AG09319 (cell line): ENCODE measurements at places on chromosomes 11 and 22.

GRCh38 chr11:11022125-11022730 lies 164.4 kb upstream of the ZBED5 start:
- no peak for DNase-seq

DNA sequence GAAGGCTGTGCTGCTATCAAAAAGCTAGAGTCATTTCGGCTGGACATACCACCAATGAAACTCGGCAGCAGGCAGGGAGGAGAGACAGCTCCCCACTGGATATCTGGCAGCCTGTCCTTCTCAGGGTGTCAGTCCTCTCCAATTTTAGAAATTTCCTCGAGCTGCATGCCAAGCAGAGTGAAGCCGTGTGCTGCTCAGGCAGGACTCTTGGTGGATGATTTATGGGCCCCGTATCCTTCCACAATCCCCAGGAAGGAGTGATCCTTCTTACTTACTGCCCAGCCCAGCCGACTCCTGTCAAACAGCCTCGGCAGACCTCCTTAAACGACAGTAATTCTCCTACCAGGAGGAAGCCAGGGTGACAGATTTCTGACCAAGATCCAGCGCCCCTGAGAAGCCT lies 410.4 kb downstream of the TENM4 start:
- DNase-seq: no peak

- DNase-seq: no peak
Measured at GRCh38 chr11:3914805-3915204, 59.3 kb downstream of the STIM1 start.

GRCh38 chr11:5283086-5283485 lies 13.3 kb upstream of the HBE1 start:
- DNase-seq: no peak

DNA sequence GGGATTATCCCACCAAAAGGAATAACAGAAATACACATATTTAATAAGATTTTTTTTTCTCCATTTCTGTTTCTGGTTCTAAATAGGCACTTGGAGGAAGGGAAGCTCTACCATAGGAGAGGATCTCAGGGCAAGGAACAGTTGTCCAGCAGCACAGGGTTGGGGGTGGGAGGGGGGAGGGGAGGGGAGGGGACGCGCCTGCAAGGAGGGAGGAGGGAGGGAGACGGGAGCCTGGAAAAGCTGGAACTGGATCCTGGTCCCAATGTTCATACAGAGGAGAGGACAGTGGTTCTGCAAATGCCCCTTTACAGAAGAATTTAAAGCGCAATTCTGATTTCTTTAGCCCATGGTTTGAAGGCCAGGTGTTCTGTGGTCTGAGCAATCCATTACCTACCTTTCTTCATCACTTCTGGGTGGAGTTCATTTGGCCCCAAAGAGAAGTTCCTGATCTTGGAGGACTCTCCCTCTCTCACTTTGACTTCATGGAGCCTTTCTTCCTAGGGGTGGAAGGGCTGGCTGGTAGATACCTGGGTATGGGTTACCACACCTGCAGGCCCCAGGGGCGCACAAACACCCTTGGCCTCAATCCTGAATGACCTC lies 348.9 kb upstream of the NCAM1 start:
- no peak for DNase-seq

DNA sequence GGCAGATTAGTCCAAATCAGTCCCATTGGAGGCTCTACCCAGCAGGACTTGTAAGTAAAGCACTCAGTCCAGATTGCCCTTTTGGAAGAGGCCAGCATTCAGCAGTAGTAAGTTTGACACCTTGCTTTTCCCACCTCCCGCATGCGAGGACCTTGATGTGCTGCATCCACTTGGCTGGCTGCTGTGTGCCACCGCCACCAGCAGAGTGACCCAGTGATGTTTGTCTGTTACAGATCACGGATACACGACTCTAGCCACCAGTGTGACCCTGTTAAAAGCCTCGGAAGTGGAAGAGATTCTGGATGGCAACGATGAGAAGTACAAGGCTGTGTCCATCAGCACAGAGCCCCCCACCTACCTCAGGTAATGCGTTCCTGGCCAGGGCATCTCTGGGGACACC lies 6.6 kb downstream of the SMARCB1 start:
- no peak for DNase-seq

DNA sequence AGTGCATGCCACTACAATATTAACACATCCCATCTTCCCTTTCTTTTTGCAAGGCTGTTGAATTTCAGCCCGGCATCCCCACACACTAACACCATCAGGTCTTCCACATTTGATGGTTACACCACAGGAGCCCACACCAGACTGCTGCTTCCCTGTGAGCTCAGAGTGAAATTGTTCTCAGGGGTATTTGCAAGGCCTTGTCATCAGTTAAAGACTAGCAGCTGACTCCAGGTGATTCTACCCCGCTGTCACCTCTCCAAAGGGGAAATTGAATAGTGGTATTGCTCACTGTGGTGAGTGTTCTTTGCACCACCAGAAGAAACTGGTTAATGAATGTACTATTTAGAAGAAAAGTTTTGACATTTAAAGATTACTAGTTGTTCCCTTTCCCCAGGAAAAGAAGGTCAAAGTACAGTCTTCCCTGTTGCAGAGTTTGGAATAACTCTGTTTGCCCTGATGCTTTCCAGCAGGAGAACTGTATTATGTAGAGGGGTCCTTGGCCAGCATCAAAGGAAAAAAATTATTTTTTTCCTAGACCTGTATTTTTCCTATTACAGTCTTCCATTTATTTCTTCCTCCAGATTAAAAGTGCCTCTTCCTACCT lies 41.9 kb downstream of the BID start:
- DNase-seq: no peak

- no peak for DNase-seq
Measured at GRCh38 chr11:116037861-116038260, 533.6 kb upstream of the CADM1 start.

GRCh38 chr22:30087611-30088010 lies 7.3 kb downstream of the HORMAD2 start:
- DNase-seq: no peak

- DNase-seq: no peak
Measured at GRCh38 chr11:58003591-58003990, 20.1 kb upstream of the OR9Q1 start.

GRCh38 chr11:32819187-32819586 lies 10.5 kb upstream of the PRRG4 start:
- no peak for DNase-seq

DNA sequence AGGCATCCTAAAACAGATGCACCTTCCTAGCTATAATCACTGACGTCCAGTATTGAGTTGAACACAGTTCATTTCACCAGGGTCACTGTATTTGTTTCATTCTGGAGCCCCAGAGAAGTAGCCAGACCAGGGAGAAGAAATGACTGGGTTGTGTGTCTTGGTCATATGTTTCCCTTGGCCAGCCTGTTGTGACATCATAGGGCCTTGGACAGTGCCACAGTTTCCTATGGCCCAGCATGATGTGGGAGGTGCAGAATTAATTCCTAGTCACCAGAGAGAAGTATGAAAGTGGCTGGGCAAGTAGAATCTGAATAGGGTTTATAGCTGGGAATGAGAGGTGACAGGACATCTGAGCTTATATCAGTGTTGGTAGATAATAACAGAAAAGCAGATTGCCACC lies 84.0 kb upstream of the ZBED5 start:
- no peak for DNase-seq

DNA sequence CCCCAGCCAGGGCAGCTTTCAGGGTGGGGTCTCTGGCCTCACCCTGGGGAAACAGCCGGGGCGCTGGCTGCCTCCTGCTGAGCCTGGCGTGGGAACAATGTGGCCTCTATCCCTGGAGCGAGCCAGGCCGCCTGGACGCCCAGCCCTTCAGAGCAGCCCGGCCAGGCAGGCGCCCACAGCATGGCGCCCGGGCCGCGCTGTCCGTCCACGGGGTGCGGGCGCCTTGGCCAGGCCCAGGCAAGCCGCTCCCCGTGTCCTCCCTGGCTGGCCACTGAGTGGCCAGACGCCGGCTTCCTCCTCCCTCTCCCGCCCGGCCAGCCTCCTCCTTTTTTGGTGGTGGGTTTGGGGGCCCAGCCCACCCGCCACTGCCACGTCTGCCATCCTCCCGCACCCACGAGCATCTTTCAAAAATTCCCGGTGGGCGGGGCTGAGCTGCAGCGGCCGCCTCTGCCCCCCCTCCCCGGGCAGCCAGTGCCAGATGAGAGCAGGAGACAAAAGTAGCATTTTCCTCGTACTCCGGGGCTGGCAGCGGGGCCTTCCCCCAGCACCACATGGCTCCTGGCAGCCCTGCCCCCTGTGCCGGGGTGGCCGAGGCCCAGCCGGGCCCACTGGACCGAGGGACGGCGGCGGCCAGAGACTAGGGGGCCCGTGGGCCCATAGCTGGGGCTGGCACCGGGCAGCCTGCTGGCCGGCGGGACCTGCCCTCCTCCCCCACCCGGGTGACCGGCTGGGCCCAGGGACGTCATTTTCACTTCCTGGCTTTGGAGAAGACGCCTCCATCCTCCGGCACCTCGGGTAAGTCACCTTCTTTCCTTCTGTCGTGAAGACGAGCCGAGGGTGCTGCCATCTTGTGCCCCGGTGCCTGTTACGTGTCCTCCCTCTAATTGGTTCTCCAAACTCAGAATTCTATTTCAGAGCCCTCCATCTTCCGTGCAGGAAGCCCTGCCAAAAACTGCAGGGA lies 70.2 kb upstream of the PPARA start:
- DNase-seq: peak; percentile 91

DNA sequence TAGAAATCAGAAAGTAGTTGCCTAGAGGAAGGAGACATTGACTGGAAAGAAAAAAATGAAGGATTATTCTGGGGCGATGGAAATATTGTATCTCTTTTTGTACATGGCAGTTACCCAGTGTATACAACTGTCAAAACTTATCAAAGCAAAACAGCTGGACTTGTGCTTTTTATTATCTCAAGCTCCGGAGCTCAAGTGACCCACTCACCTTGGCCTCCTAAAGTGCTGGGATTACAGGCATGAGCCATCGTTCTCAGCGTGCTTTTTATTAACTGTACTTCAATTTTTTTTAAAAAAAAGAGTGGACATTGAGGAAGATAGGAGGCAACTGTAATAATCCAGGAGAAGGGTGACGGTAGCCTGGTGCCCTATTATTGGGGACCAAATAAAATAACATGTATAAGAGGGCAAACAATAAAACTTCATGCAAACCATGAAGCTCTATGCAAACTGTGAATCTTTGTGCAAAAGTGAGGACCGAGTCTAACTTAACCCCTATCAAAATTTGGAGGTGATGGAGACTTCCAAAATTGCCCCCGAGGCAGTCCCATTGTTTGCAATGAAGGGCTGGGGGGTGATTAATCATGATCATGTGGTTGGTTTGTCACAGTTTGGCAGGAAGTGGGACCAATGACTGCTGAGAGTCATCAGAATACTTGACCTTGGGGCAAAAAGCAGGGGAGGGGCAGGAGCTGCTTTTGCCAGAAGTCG lies 23.5 kb downstream of the FZD4 start:
- DNase-seq: no peak

DNA sequence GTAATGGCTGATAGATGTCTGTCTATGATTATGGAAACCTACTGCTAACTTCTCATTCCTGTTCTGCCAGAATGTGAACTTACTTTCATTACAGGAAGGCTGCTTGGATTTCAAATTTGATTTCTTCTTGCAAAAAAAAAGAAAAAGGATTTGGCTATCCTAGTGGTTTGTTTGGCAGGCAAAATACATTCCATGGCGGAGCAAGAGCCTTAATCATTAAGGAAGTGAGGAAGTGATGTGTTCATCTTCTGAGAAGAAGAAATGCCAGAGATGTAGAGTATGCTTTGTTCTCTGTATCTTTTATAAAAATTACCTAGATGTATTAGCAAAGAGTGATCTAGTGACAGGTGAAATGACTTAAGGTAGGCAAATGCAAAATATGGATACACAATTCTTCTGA lies 356.3 kb downstream of the SOX6 start:
- peak; percentile 7 for DNase-seq

DNA sequence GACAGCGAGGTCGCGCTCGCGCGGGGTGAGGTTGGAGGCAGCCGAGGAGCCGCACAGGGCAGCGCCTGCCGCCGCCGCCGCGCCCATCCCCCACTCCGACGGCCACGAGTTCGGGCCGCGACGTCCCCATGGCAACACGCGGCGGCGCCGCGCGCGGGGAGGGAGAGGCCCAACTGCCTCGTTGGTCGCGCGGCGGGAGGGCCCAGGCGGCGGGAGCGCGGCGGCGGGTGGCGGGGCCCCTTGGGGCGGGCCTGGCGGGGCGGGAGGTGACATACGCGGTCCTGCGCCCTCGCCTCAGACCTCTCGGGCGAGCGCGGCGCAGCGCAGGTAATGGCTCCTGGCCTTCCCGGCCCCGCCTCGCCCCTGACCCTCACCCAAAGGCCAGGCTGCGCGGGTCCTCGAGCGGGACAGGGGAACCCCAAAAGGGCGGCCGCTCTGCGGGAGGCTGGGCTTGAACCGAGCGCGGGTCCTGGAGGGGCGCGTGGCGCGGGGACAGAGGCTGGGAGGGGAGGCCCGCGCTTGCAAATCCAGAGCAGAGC lies at the start of gene DEUP1:
Gene DEUP1, plus strand, starts transcription at position 297 of the 539 bp plus-strand sequence. CDS start 1,518 bp downstream, outside the sequence.
- no peak for DNase-seq

GRCh38 chr22:50252082-50253045 lies 1.3 kb upstream of the HDAC10 start:
- DNase-seq: no peak

- no peak for DNase-seq
Measured at GRCh38 chr11:121099885-121100284, 1.2 kb upstream of the TECTA start.
